Activated CD4-positive, alpha-beta T cell treated with anti-CD3 and anti-CD28 coated beads for 4 hours (primary cell): ENCODE measurements at places on chromosomes 2 and 18.

DNA sequence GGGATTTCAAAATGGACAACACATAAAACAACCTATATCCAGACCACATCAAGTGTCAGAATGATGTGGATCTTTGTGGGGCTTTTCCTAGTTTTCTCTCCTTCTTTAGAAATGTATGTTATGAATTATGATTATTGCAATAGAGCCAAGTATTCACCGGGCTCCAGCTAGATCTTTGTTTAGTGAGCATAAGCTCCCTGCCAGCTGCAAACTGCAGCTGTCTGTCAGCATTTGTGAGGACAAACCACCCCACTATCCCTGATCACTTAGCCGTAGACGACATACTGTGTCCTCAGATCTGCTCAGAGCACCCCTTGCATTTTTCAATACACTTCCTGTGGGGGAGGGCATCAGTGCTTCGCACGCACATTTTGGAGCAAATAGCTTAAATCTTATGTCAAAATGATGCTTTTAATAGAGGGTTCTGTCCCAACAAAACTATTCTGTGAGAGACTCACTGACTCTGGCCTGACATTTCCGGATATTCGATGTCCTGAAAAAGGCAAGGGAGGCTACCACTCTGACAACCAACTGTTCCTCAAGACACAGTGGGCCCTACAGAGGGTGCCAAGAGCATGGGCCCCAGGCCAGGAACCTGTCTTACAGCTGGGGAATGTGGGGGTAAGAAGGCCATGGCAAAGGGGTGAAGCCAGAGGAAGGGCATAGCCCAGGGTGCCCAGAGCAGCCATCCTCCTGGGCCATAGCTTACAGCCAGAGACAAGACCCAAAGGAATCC, 346.0 kb downstream of the ARHGAP15 start:
- no peak for DNase-seq

GRCh38 chr2:33302348-33302747, 174.1 kb upstream of the RASGRP3 start:
- no peak for DNase-seq

DNA sequence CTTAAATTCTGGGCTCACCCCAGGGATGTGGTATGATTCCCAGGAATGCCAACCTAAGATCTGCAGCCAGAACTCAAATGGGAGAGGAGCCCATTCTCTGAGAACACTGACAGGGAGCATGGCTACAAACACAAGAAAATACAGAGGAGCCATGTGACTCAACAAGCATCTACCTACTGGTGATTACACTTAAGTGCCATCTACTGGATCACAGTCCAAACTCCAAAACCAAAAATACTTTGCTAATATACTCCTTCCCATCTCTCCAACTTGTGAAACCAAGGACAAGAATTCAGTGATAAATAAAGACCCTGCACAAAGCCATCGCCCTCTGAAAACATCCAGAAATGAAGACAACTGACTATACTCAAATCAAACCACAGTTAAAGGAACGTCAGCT, 116.9 kb downstream of the NR4A2 start:
- DNase-seq: no peak

DNA sequence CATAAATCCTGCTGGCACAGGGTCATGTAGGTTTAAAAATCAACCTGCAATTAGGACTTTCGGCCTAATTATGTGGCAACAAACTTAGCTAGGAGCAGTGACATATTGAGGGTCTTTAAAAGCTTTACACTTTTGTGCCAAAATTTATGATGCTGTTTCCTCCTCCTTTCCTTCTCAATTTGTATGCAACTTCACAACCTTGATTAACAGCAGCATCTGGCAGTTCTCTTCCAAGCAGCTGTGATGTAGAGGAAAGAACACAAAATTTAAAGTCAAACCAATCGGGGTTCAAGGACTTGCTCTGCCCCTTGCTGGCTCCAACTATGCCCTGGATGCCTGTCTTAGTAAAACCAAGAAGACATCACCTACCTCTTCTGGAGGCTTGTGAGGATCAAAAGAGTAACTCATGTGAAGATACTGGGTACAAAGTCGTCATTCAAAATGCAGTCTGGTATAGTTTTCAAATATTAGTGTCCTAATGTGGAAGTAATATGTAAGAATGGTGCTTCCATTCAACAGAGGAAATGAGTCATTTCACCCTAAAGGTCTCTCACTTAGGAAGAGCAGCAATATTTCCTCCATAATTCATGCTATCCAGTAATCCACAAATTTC, 94.7 kb downstream of the ANKRD44 start:
- no peak for DNase-seq

- DNase-seq: no peak
Observed at GRCh38 chr2:206783718-206784117, 18.3 kb downstream of the FASTKD2 start.

DNA sequence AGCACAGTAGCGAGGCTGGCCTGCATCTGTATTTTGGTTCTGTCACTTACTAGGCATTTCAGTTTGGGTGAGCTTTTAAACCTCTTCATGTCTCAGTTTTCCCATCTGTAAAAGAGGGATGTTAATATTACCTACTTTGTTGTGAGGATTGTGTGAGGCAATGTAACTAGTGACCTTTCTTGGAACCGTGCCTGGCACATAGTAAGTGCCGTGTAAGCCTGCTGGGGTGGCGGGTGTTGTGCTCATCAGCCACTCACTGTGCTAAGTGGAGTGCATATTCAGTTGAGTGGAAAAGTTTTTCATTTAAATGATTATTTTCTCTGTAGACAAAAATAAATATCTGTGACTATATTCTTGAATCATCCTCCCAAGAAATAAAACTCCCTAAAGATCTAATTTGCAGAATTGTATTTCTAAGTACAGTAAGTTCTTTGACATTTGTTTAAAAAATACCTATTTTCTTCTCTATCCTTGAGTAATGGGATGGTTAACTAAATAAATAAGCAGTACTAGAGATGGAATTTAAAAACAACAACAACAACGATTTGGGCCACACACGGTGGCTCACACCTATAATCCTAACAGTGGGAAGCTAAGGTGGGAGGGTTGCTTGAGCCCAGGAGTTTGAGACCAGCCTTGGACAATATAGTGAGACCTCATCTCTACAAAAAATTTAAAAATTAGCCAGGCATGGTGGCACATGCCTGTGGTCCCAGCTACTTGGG, 56.7 kb downstream of the MALT1 start:
- no peak for DNase-seq

GRCh38 chr18:32299484-32299883, 109.6 kb downstream of the MEP1B start:
- DNase-seq: no peak

GRCh38 chr18:13424363-13424762, 205.8 kb downstream of the LDLRAD4 start:
- DNase-seq: no peak

GRCh38 chr2:238912228-238912915, 64.5 kb downstream of the TWIST2 start:
- no peak for DNase-seq

- no peak for DNase-seq
Observed at GRCh38 chr2:27988718-27989117, 98.2 kb downstream of the BABAM2 start.

- no peak for DNase-seq
Observed at GRCh38 chr18:55534547-55534946, 53.4 kb downstream of the TCF4 start.

- DNase-seq: no peak
Observed at GRCh38 chr2:10721396-10722251, at the start of gene ATP6V1C2. Gene ATP6V1C2, plus strand, starts transcription at chr2:10721630. Its CDS starts 1,220 bp downstream, at chr2:10722850.
